ENCODE measurements at places on chromosomes 1 and 21.

DNA sequence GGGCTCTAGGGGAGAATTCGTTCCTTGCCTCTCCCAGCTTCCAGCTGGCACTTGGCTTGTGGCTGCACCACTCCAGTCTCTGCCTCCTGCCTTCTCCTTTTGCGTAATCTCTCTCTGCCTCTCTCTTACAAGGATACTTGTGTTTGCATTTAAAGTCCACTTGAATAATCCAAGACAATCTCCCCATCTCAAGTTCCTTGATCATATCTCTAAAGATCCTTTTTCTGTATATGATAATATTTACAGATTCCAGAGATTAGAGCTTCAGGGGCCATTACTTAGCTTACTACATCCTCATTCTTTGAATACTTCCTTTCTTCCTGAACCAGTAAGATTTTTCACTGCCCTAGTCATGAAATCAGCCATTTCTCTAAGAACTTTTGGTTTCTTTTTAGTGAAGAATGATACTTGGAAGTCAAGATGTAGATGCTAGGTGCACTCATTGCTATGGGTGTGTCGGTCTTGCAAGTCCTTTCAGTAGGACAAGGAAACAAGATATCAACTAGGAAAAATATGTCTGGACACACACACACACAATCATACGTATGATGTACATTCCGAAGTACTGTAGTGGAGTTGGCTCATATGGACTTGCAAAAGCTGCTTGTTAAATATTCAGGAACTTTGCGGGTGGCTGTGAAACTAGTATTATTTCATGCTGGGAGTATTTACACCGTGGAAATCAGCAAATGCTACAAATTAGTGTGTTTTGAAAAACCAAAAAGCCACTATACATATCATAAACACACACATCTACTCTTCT is 20.8 kb upstream of the RLF start:
- no peak for DNase-seq

GRCh38 chr1:69315823-69316222 is 251.9 kb upstream of the LRRC7 start:
- DNase-seq = no peak

DNA sequence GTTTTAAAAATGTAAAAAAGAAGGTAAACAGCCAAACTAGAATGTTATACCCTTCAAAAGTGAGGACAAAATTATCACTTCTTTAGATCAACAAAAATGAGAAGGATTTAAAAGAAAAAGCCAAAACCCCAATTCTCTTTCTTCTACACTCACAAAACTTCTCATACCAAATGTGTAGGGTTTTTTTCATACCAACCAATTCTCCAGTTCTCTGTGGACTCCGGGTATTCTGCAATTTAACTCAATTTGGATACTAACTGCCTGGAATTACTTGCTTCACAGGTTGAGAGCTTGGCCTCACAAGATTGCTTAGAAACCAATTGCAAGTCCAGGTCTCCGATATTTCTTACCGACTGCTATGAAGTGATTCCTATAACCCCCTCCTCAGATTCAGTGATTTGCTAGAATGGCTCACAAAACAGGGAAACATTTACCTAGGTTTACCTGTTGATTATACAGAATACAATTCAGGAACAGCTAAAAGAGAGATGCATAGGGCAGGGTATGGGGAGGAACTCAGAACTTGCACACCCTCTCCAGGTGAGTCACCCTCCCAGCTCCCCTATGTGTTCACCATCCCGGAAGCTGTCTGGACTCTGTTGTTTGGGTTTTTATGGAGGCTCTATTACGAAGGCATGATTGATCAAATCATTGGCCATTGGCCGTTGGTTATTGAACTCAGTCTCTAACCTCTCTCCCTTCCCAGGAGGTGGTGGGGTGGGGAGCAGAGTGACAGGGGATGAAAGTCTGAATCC is 67.1 kb downstream of the CAMTA1 start:
- no peak for DNase-seq

- no peak for DNase-seq
Observed at GRCh38 chr1:62355095-62355494, 35.9 kb upstream of the KANK4 start.

DNA sequence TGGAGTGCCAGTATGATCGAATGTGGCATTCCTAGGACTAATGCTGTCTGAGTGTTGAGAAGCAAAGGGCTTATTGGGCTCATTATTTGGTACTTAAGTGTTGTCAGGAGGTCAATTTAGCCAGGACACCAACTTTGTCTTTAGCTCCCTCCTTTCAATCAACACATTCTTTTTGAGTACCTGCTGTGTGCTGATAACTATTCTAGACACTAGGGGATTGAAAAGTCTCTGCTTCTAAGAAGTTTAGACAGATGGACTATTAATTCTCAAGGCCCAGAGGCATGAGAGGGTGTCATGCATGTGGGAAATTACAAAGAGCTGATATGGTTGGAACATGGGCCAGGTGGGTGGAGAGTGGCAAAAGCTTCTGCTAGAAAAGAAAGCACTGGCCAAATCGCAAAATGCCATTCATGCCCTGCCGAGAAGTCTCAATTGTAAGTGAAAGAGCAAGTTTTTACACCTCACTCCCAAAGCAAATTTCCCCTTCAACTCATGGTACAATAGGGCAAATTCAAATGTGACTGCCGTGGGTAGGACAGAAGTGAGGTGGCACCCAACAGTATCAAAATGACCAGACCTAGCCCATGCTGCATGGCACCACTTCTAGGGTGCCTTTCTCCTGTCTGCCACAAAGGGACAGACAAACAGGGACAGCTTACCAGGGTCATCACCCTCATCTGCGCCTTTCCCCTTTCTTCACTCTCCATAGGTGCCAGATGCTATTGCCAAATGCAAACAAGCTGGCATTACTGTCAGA is 53.6 kb upstream of the LAX1 start:
- no peak for DNase-seq

DNA sequence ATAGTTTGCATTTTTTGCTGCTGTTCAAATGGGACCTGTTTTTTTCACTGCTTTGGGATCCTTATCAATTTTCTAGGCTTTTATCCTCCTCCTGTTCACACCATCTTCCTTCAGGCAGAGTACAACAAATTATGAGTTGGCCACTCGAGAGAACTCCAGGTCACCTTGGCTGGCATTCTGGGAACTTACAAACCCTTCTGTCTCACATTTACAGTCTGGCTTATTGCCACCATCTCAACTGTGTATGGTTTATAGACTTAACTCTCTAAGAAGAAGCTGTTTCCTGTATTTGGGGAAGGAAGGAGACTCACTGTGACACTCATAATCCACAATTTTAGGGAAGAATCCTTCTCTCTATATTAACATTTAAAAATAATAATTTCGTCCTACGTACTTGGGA is 5.4 kb upstream of the ZNF691 start:
- peak; percentile 7 for DNase-seq

GRCh38 chr21:44576025-44576420 is 2.5 kb downstream of the KRTAP10-4 start:
- no peak for DNase-seq

- no peak for DNase-seq
Observed at GRCh38 chr1:2432441-2432844, 20.1 kb upstream of the PEX10 start.
